ENCODE measurements at places on chromosomes 11 and 22.

GRCh38 chr22:24140357-24140756, 40.9 kb upstream of the SUSD2 start:
- no peak for DNase-seq

DNA sequence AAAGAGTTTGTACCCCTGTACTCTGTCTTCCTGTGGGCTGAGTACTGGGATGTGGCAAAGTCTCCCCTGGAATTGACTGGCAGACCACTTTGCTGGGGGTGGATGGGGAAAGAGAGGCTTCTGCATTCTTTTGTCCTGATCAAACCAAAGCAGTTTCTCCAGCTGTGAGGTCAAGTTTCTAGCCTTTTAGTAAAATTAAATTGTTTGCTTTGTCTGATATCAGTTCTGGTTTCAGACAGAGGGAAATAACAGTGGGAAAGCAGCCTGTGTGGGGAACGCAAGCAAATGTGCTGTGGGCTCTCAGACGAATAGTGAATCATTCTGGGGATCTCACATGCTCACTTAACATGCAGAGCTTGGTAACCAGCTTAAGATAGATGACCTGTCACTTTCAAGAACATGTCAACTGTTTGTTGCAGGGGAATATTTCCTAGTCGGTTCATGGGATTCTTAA, 151.6 kb downstream of the FAT3 start:
- no peak for DNase-seq

GRCh38 chr11:72316984-72317383, 73.0 kb upstream of the PHOX2A start:
- no peak for DNase-seq

GRCh38 chr11:45052361-45052760, 94.1 kb upstream of the PRDM11 start:
- DNase-seq = no peak

- no peak for DNase-seq
These were observed 113.1 kb downstream of the RBFOX2 start for GRCh38 chr22:35915477-35916013.

Measured in esophagus squamous epithelium (tissue), 5 donors.